ENCODE measurements at places on chromosomes 12 and 14. TPM values are rescaled to one million over a fixed set of nuclear protein-coding genes. Genes with fewer than 3 reads are reported as not detected.

DNA sequence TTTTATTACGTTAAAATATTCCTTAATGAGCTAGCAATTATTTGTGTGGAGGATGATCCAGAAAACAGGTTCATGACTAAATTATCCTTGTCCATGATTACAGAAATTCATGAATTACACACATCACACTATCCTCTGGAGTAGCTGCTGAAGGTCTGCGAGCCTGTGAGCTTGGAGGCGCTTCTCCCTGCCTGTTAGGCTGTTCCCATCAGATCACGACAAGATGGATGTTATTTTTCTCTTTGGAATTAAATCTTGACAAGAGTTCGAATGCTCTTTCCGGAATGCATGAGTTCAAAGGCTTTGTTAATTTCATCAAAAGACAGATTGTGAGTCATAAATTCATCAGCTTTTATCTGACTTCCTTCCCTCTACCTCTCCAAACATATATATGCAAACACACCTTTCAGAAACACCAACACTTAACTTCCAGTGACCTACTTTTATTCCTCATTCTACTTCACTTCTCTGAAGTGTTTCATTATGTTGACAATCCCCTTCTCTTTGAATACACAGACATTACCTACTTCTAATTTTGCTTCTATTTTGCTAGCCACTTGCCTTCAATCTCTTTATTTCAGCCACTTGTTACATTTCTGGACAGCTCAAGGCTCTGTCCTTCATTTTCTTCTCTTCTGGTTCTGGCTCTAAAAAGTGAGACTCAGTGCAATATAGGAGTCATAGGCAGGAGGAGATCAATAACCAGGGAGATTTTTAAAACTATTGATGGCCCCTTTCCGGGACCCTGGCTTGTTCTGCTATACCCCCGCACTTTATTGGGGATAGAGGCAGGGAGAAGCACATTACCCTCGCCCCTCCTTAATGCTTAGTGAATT lies 274.6 kb downstream of the BTG1 start:
- DNase-seq: no peak

DNA sequence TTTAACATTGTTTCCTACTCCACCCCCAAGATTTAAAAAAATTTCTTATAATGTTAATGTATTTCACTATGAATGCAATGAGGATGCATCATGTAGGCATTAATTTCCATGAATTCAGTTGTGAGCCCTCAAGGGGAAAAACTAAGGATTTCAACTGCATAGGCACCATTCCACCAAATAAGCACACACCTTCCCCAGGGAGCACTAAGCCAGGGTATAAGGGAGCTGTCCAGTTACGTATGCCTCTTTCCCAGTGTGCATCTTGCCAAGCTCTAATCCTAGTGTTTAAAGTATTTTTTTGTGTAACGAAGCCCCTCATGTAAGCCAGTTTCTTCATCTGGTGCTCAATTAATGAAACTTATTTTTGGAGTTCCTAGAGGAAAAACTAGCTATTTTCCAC lies 6.6 kb downstream of the FERMT2 start:
- no peak for DNase-seq

GRCh38 chr12:21476949-21477348 lies 24.5 kb downstream of the RECQL start:
- no peak for DNase-seq

DNA sequence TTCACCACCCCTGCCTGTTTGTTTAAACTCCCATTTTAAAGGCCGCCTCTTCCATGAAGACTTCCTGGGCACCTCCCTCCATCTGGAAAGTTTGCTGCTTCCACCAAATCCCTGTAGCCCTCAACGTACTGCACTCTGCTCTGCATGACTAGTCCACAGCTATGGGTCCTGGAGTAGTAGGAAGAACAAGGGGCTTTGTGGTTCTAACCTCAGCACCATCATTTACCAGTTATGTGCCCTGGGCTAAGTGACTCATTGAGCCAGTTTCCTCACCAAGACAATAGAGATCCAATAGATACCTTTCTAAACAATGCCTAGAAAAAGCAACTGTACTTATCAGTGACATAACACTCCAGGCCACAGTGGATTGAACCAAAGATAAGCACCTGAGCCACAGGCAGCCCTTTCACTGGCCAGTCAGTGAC lies 8.5 kb upstream of the LTBP2 start:
- DNase-seq: peak; percentile 18

DNA sequence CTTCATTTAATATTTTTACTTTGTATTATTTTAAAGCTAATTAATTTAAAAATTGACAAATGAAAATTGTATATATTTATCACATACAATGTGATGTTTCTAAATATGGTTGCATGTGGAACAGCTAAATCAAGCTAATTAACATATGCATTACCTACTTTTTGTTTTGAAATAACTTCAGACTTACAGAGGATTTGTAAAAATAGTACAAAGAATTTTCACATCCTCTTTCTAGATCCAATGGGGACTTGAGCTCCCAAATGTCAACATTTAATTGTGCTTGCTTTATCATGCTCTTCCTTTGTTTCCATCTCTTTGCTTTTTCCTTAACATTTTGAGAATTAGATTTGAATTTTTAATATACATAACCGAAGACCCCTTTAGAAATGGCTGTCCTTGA lies 6.6 kb downstream of the DCD start:
- no peak for DNase-seq

DNA sequence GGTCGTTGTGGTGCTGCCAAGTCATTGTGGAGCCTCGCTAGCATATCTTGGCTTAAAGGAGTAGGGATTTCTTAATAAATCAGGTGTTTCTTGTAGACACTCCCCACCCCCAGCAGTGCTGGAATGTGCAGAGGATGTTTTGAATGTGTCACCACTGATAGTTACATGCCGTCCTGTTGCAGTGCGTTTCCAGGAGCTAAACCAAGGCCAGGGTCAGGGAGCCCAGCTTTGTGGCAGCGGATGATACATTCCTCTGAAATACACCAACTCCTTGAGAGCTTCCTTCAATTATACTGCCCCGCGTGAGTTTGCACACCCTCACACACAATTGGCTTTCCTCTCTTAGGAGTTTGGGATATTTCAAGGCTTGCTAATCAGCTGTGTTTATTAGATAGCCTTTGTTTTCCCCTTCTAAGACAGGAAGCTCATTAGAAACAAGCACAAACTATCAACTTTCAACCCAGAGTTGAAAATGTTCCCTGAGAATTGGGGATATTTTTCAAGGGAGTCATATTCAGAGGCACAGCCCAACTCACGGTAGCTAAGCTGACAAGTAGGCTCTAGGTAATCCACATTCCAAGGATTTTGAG lies 154.9 kb downstream of the C12orf75 start:
- DNase-seq: no peak

The KRT75 gene
- total RNA-seq: not detected

The FSCB gene
- not detected for total RNA-seq

The DIO2 gene
- total RNA-seq: not detected

- DNase-seq: no peak
Measured at GRCh38 chr14:75979071-75979571, 2.7 kb downstream of the TGFB3 start.

The EML1 gene
- 0.68 TPM for total RNA-seq

DNA sequence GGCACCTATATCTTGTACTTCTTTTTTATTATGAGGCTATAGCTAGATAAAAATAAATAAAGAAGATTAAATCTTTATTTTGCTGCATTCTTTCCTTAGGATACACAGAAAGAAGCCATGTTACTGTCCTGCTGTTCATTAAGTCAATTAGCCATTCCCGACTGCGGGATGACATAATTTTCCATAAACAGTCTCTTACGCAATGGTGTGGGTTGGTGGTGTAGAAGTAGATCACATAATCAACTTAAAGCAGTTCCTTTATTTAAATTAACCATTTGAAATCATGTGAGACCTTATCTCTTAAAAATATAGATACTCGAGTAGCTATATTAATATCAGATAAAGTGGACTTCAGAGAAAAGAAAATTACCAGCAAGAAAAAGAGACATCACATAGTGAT lies 40.2 kb downstream of the TAOK3 start:
- DNase-seq: no peak

The PPFIA2 gene
- not detected for total RNA-seq

DNA sequence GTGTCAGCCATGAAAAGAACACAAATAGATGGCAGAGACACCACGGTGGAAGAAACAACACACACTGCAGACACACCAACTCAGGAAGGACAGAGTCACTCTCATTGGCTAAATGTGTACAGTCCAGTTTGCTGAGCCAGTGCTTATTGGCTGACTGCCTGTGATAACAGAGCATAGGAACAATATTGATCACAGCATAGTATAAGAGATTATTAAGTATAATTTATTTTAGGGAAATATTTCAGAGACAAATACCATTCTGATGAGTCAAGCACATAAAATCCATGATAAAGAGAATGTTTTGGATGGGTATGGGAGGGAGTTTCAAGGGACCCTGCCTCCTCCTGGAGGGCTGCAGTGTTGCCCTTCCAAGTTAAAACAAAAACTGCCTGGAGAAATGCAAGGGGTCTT lies 50.9 kb downstream of the BTG1 start:
- no peak for DNase-seq

The KTN1 gene
- 137 TPM for total RNA-seq

DNA sequence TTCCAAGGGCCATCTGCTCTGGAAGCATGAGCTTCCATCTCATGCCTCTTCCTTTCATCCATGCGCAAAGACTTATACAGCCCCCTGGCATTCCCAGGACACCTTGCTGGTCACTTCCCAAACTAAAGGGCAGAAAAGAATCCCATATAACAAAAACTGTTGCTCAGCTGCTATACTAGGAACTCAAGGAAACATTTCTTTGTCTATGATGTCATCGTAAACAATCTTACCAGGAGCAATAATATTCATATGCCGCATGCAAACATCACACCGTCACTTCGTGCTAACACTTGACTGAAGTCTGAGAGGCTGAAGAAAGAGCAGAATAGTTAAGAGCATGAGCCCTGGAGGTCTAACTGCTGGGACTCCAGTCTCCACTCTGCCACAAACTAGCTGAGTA lies 50.5 kb upstream of the CDKN3 start:
- no peak for DNase-seq

GRCh38 chr14:34931206-34931605 lies 51.6 kb upstream of the SRP54 start:
- no peak for DNase-seq

DNA sequence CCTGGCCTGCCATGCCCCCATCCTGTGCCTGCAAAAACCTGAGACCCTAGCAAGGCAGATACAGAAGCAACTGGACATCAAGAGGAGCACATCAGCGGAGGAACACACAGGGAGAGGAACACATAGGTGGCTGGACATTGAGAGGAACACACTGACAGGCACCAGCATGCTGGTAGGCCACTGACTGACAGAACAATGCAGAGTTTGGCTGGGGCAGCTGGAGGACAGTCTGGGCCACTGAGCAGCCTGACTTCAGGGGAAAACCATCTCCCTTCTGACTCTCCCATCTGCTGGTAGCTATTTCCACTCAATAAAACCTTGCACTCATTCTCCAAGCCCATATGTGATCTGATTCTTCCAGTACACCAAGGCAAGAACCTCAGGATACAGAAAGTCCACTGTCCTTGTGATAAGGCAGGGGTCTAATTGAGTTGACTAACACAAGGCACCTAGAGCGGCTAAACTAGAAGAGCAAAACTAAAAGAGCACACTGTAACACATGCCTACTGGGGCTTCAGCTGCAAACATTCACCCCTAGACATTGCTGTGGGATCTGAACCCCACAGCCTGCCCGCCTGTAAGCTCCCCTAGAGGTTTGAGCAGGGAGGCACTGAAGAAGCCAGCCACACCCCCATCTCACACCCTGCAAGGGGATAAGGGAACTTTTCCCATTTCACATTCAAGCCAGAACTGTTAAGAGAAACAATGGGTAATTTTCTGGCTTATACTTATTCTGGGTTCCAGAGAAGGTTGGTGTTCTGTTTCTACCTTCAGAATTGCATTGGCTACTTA lies 22.1 kb downstream of the CLECL1 start:
- no peak for DNase-seq

DNA sequence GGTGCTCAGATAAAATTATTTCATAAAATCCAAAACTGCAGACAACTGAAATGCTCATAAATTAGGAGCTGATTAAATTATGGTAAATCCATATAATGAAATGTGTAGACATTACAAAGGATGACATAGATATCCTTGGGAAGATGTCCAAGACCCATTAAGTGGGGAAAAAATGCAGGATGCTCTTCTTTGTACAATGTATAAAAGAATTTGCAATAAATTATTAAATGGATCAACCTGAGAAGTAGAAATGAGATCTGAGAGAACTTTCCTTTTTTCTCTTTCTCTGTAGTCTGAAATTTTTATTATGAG lies 336.4 kb upstream of the E2F7 start:
- DNase-seq: no peak

DNA sequence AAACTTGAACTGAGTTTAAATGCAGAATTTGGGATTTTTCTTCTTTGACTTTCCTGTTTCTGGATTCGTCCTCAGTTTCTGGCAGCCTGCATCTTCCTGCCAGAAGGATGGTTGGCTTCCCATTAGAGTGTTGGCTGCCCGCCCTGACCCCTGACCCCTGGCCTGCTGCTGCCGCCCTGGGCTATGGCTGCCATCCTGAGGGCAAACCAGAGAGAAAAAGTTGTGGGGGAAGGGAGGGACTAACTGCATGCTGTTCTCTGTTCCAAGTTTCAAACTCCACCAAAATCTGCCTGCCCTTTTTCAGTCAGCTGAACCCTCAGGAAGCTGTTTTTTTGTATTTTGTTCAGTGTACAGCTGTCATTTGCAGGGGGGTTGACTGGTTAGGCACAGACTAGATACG lies 48.4 kb downstream of the FNTB start:
- no peak for DNase-seq

- DNase-seq: no peak
Measured at GRCh38 chr12:119589097-119589496, 4.5 kb upstream of the TMEM233 start.

GRCh38 chr14:36940476-36940875 lies 231.9 kb downstream of the SLC25A21 start:
- DNase-seq: no peak

GRCh38 chr12:6183689-6184428 lies 16.3 kb upstream of the CD9 start:
- DNase-seq: no peak

DNA sequence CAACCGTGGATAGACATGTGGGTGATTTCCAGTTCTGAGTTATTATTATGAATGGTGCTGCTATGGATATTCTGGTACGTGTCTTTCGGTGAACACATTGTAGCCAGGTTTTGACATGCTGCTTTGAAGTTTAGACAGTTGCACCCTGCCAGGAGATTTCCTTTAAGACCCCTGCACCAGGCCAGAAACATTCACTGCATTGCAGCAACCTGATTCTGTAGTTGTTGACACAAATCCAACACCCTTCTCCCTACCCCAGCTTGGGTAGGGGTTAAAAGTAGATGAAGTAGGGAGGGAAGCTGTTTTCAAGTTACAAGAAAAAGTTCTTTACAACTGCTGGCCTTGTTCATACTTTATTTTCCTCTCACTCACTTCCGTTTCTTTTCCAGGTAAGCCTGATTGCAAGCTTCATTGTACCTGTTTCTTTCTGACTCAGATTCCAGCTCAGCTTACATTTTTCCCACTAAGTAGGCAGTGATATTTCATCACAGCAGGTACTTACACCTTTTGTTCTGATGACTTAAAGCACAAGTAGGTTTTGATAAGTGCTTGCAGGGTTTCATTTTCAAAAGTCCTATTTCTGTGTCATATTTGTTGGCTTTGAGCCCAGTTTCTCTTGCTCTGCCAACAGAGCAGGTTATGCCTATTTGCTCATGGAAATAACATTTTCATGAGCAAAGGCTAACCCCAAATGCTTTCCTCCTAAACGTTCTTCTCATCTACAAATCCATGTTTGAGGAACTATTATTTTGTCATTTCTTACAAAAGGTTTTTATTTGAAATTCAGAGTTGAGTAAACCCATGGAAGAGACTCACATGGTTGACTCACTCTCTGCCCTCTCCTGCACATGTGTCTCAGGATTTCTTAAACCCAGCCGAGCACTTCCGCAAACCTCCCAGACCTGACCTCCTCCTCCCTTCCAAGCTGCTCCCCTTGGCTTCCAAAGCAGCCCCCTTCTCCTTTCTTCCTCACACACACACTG lies 12.1 kb upstream of the LTA4H start:
- no peak for DNase-seq

The DDX47 gene
- total RNA-seq: 120 TPM
